ENCODE measurements at places on chromosomes 3 and 15. TPM values are rescaled to one million over a fixed set of nuclear protein-coding genes. Genes with fewer than 3 reads are reported as not detected.

Gene GPR87
- total RNA-seq: not detected

Gene CPN2
- not detected for total RNA-seq

Gene SLC9A9
- total RNA-seq: 5.0 TPM

Gene CCDC9B
- 4.4 TPM for total RNA-seq

Gene TMEM39A
- total RNA-seq: 36.0 TPM

Gene GP5
- total RNA-seq: not detected

Gene FILIP1L
- 1.3 TPM for total RNA-seq

Gene ADGRG7
- not detected for total RNA-seq

Gene TLR9
- 0.31 TPM for total RNA-seq

Gene PATL2
- 3.4 TPM for total RNA-seq

Gene ADAMTSL3
- 40.4 TPM for total RNA-seq

Gene CD200
- 57.6 TPM for total RNA-seq

Gene LRRC31
- total RNA-seq: not detected

Gene ETV5
- total RNA-seq: 51.6 TPM

Gene KNG1
- not detected for total RNA-seq

Gene MAP1A
- 48.2 TPM for total RNA-seq

Gene TMEM40
- total RNA-seq: not detected

Gene TMEM207
- not detected for total RNA-seq

Gene OSBPL10
- 41.6 TPM for total RNA-seq

Gene PHLDB2
- 17.8 TPM for total RNA-seq

Gene RAD18
- total RNA-seq: 25.7 TPM

Gene PLA2G4D
- not detected for total RNA-seq

Gene CYP1A2
- total RNA-seq: not detected

Gene BNC1
- total RNA-seq: not detected

Gene ALDH1A2
- total RNA-seq: 1.9 TPM

Gene UBE2Q2
- total RNA-seq: 63.9 TPM

Gene LSMEM2
- not detected for total RNA-seq

Gene PARP15
- total RNA-seq: under 0.01 TPM

Gene SMCO1
- not detected for total RNA-seq

Gene WDR76
- 17.2 TPM for total RNA-seq

Gene NPAP1
- 0.94 TPM for total RNA-seq

Gene IDH2
- 78.9 TPM for total RNA-seq

Gene BCL2A1
- not detected for total RNA-seq

Gene SLC28A2
- not detected for total RNA-seq

Gene CDHR4
- total RNA-seq: not detected

Gene GOLGA8G
- total RNA-seq: not detected

Gene CLEC3B
- 14.7 TPM for total RNA-seq

Gene NR1I2
- 0.63 TPM for total RNA-seq

Gene ASB14
- total RNA-seq: not detected

Gene ZDHHC23
- total RNA-seq: 18.8 TPM

Gene A4GNT
- not detected for total RNA-seq

Gene CISH
- 0.63 TPM for total RNA-seq

Gene SCN5A
- total RNA-seq: 1.3 TPM

Measured in parietal lobe (tissue), 2 donors.